ENCODE measurements at places on chromosomes 16 and 17. TPM values are rescaled to one million over a fixed set of nuclear protein-coding genes. Genes with fewer than 3 reads are reported as not detected.

GRCh38 chr16:68091380-68092261 is 6.5 kb downstream of the NFATC3 start:
- no peak for DNase-seq

DNA sequence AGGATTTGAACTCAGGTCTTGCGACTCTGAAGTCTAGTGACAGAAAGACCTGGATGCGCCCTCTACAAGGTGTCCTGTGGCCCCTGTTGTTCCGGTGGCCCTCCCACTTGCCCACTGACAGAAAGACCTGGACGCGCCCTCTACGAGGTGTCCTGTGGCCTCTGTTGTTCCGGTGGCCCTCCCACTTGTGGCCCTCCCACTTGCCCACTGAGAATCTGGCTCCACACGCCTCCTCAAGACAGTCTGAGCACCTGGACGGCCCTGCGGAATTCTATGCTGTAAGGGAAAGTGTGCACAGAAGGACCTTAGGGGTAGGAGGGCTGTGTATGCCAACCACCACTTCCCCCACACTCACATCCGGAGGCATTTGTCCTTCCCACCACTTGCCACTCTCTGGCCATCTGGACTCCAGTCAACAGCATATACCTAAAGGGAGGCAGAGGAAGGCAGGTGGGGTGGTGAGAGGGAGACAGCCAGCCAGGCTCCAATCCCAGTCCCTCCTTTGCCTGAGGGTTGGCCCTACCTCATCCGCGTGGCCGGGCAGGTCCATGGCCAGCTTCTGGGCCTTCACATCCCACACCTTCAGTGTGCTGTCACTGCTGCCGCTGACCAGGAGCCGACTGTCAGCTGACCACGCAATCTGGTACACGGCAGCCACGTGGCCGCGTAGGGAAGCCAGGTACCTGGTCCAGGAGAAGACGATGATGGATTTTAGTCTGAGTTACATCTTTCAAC is 9.1 kb downstream of the NLE1 start:
- no peak for DNase-seq

GRCh38 chr17:83126275-83126811 is 46.9 kb downstream of the METRNL start:
- no peak for DNase-seq

SGCA gene
- total RNA-seq = not detected

DNA sequence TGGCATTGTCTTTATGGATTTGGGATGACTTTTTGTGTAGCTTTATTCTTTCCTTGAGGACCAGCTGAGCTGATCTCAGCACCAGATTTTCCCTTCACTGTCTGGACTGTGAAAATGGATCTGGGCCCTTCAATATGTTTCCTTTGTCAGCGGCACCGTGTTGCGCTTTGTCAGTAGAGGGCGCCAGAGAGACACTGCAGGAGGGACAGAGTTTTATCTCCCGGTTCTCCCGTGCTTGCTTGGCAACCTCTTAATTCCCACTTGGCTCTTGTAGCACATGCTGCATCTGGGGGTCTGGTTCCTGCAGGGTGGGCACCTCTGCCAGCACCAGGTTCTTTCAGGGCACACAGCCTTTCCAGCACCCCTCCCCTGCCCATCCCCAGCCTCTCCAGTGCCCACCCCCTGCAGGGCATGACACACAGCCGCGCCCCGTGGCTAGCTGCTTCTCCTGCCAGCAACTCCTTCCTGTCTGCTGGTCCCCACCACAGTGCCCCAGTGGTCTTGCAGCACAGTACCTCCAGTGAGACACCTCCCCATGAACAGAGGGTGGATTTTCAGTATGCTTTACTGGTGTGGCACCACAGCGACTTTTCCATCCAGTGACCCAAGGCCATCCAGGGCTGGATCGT is 19.6 kb downstream of the OR1D5 start:
- DNase-seq = no peak

DNA sequence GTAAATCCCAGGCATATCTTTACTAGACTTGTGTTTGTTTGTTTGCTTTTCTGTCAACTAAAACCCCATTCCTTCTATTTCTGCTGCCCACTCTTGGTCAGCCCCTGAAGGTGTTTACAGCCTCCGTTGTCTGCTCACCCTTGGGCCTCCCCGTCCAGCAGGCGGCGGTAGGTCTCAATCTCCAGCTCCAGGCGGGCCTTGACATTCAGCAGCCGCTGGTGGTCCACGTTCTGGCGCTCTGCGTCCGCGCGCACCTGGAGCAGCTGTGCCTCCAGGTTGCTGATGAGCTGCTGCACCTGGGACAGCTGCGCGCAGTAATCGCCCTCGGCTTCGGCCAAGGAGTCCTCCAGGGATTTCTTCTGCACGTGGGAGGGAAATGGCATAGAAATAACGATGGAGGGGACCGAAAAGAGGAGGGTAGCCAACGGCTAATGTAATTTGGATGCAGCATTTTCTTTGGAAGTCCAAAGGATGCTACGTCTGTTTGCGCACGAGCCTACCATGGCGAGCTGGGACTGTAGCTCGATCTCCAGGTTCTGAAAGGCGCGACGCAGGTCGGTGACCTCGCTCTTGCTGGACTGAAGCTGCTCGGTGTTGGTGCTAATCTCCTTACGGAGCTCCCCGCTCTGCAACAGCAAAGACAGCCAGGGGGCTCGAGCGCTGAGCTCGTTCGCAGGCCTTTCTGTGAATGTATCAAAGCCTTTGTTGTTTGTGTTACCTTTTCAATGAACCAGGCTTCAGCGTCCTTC is 3.9 kb downstream of the KRT12 start:
- DNase-seq = no peak

GRCh38 chr16:20178297-20178696 is 104.6 kb upstream of the GPR139 start:
- DNase-seq = no peak

DNA sequence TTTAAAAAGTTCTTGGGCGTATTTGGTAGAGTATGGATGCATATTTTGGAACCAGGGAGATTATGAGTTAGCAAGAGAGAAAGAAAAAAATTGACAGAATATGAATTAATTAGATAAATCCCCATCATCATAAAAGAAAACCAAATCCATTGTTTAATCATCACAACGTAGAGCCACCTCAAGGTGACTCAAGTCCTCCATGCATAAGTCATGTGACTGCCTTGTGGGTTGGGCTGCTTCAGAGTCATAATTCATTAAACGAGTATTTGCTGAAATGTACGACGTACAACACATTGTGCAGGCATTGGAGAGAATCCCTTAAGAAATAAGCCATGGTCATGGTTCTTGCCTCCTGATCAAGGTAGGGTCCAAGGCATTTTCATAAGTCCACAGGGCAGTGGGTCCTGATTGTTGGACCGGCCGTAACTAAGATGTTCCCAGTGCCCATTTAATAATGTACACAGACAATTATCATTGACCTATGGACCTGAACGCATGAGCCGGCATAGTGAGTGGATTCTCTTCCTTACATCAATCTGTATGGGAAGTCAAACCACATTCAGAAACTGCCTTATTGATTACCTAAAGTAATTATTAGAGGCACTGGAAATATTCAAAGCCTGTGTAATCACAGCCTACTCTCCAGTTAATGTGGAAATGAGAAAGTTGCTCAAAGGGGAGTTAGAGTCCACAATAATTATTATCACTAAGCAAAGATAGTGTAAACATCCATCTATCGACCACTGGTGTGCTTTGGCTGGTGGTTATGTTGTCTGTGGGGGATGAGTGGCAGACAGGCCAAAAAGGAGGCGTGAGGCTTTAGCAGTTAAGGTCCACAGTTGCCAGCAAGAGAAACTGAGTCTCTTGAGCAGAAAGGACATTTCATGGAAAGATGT is 165.4 kb downstream of the PITPNC1 start:
- DNase-seq = no peak

DNAH17 gene
- total RNA-seq = 0.33 TPM

C17orf113 gene
- total RNA-seq = 2.1 TPM

Data from type B pancreatic cell (in vitro differentiated cells).